Smooth muscle cell of the pulmonary artery (primary cell): ENCODE measurements at places on chromosomes 5 and 9. TPM values are rescaled to one million over a fixed set of nuclear protein-coding genes. Genes with fewer than 3 reads are reported as not detected.

B4GALT7 gene
- 56.6 and 79.8 TPM in 2 replicates for total RNA-seq

CCDC180 gene
- 0.76 and 2.4 TPM in 2 replicates for total RNA-seq

PDE8B gene
- total RNA-seq: 0.40 and 0.46 TPM in 2 replicates

PCDHB11 gene
- 0.69 and 0.85 TPM in 2 replicates for total RNA-seq

KLF4 gene
- total RNA-seq: 13.3 and 22.5 TPM in 2 replicates

PDE6A gene
- not detected in 2 replicates for total RNA-seq

SPARC gene
- total RNA-seq: 3,440 and 4,647 TPM in 2 replicates

MYORG gene
- 2.2 and 2.5 TPM in 2 replicates for total RNA-seq

PCDHA13 gene
- 0.10 and 0.20 TPM in 2 replicates for total RNA-seq

PHYHD1 gene
- total RNA-seq: 4.9 and 9.3 TPM in 2 replicates

GPX8 gene
- total RNA-seq: 110 and 162 TPM in 2 replicates

ACSL6 gene
- 0.17 TPM in 1 of 2 replicates, not detected in the other for total RNA-seq

LCN9 gene
- not detected in 2 replicates for total RNA-seq

TAF11L3 gene
- total RNA-seq: not detected in 2 replicates

GFPT2 gene
- total RNA-seq: 12.2 and 23.0 TPM in 2 replicates

ADGRV1 gene
- total RNA-seq: 0.26 and 0.50 TPM in 2 replicates

PCSK1 gene
- total RNA-seq: 0.30 and 17.2 TPM in 2 replicates

SLC6A7 gene
- 0.20 TPM in 1 of 2 replicates, not detected in the other for total RNA-seq

CCL28 gene
- total RNA-seq: 13.4 and 20.9 TPM in 2 replicates

RASGEF1C gene
- total RNA-seq: not detected in 2 replicates

TLR4 gene
- 21.7 and 35.8 TPM in 2 replicates for total RNA-seq

HTR4 gene
- total RNA-seq: 0.07 and 3.3 TPM in 2 replicates

F2RL1 gene
- 39.7 and 121 TPM in 2 replicates for total RNA-seq

ABCA2 gene
- total RNA-seq: 81.1 and 129 TPM in 2 replicates

MYMK gene
- total RNA-seq: not detected in 2 replicates

PCDH12 gene
- 0.36 and 0.46 TPM in 2 replicates for total RNA-seq

ZNF879 gene
- 4.1 and 4.6 TPM in 2 replicates for total RNA-seq

SV2C gene
- under 0.01 TPM in 1 of 2 replicates, not detected in the other for total RNA-seq

CXXC5 gene
- 125 and 200 TPM in 2 replicates for total RNA-seq

AGXT2 gene
- not detected in 2 replicates for total RNA-seq

LRRC26 gene
- not detected in 2 replicates for total RNA-seq

FGFR4 gene
- total RNA-seq: 0.33 and 0.65 TPM in 2 replicates

ZNG1E gene
- 18.7 and 22.3 TPM in 2 replicates for total RNA-seq

FOXD4 gene
- 0.13 and 0.17 TPM in 2 replicates for total RNA-seq

LEAP2 gene
- total RNA-seq: 0.26 and 0.30 TPM in 2 replicates

SLC27A6 gene
- 0.10 and 0.13 TPM in 2 replicates for total RNA-seq

RABEPK gene
- total RNA-seq: 25.7 and 29.9 TPM in 2 replicates

S1PR3 gene
- 9.9 and 25.4 TPM in 2 replicates for total RNA-seq

CDC25C gene
- 0.69 and 1.8 TPM in 2 replicates for total RNA-seq

AIF1L gene
- total RNA-seq: 0.46 and 1.2 TPM in 2 replicates
